ENCODE measurements at places on chromosomes 12 and 14. TPM values are rescaled to one million over a fixed set of nuclear protein-coding genes. Genes with fewer than 3 reads are reported as not detected.

LMNTD1 gene
- total RNA-seq = not detected

GRCh38 chr12:12784911-12785814 is at the start of gene APOLD1:
Gene APOLD1 (plus strand): TSS chr12:12785659. CDS start chr12:12785692, 33 bp downstream.
- DNase-seq = no peak

CLEC4D gene
- total RNA-seq = not detected

DNA sequence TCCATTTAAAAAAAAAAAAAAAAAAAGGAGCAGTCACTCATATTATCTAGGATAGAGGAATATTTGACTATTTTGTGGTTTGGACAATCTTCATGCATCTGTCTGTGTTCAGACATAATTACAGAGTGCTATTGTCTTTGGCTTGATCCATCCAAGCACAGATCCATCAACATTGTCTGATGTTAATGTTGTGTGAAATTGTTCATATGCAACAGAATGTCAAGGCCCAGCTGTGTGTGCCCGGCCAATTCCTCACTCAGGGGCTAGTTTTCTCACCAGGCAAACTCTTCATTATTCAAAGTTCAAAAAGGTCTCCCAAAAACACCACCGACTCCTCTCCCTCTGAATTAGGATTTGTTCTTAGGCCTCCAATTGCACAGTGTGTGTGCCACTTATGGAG is 324.9 kb upstream of the TMTC1 start:
- DNase-seq = no peak

TCL1A gene
- 3.0 TPM for total RNA-seq

DNA sequence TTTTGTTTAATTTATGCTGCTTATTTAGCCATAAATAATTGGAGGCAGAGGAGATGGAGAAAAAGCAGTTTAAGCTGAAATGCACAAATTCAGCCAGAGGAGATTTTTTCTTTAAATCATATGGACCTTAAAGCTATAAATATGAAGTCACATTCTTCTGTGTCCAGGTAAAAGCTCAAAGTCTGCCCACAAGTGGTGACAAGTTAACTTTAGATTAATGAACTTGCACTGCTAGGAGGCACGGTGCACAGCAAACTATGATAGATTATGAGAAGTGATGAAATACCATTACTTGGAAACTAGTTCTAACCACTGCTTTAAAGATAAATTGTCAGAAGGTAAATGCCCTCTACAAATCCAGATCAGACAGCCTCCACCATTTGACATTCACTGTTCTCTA is 69.0 kb downstream of the IFT81 start:
- DNase-seq = no peak

- no peak for DNase-seq
These were observed 330.0 kb downstream of the DIO2 start for GRCh38 chr14:79881299-79881698.

DNA sequence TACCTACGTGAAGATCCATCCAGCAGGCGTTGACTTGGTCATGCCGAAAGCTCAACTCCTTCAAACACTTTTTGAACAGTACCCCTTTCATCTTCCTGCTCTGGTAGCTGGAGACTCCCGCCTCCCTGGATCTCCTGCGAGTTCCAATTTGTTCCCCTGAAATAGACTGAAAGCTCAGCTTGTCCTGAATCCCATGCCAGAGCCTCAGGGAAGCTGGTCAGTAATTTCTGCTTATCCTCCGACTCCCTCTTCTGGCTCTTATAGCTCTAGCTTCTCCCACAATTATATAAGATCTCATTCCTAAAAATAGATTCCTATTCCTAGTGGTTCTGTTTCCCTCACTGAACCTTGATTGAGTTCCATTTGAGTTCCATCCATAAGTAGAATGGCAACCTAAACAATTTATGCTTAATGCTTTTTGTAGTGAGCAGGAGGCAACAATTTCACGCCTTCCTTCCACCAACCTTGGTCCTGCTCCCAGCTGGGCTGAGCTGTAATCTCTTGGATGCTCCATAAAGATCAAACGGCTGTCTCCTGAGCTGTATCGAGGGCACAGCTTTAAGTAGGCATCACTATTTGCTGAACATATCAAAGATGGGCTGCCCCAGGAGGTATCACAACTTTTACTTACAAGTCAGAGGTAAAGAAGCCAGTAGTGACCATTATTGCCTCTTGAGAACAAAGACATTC is 8.0 kb upstream of the TMEM132C start:
- no peak for DNase-seq

DNA sequence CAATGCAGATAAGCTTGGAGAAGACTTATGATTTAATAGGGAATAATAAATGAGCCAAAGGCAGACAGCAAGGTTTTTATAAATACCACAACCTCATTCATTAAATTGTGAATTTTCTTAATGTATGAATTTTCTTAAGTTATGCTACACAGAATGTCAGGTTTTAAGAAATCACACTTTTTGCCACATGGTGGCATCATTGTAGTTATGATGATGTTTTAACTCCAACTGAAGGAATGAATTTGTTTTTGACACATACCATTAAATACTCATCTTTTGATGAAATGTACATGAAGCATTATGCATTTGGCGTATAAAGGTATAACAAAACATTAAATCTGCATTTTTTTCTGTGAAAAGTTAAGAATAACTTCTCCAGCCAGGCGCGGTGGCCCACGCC is 524.1 kb upstream of the FBXO33 start:
- no peak for DNase-seq

KRT74 gene
- not detected for total RNA-seq

GPR137C gene
- 0.32 TPM for total RNA-seq

DNA sequence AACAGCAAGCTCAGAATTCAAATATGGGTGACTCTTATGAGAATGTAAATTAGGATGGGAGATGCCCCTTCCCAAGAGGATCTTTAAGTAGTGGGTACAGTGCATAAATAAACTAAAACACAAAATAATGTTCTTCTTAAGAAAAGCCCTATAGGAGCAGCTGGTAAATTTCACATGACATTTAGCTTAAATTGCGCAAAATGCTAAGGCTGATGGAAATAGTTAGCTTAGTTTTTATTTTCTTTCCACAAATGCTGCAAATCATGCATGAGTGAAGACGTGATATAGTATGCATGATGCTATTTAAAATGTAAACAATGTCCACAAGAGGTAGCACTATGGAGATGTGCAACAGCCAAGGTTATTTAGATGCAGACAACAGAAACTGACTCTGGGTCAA is 328.1 kb downstream of the ATP23 start:
- no peak for DNase-seq

- no peak for DNase-seq
These were observed 366 bp downstream of the LPCAT3 start for GRCh38 chr12:7017870-7018349.

CPM gene
- total RNA-seq = 8.0 TPM

RNASE3 gene
- not detected for total RNA-seq

PSME1 gene
- 476 TPM for total RNA-seq

DNA sequence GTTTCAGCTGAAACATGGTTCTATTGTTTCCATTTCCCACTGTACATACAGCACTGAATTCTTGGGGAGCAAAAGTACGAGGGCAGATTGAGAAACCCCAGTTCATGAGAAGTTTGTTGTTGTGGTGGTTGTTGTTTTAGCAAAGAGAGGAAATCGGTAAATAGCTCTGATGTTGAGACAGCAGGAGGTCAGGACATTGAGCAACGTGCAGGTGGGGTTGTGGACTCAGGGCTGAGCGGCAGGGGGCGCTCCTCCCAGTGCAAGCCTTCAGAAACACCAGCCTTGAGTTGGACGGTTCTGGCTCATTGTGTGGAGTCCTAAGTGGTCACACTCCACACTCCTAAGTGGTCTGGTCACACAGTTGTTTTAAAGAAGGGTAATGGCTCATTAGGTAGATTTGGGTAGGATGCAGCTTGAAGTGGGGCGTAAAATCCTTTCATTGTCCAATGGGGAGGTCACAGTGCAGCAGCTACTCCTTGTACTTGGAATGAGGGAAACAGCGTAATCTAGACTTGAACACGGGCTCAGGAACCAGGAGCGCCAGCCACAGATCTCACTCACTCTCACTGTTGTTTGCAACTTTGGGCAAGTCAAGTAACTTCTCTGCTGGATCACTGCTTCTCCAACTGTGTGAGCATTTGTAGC is 14.5 kb upstream of the PWP1 start:
- peak; percentile 33 for DNase-seq

DNA sequence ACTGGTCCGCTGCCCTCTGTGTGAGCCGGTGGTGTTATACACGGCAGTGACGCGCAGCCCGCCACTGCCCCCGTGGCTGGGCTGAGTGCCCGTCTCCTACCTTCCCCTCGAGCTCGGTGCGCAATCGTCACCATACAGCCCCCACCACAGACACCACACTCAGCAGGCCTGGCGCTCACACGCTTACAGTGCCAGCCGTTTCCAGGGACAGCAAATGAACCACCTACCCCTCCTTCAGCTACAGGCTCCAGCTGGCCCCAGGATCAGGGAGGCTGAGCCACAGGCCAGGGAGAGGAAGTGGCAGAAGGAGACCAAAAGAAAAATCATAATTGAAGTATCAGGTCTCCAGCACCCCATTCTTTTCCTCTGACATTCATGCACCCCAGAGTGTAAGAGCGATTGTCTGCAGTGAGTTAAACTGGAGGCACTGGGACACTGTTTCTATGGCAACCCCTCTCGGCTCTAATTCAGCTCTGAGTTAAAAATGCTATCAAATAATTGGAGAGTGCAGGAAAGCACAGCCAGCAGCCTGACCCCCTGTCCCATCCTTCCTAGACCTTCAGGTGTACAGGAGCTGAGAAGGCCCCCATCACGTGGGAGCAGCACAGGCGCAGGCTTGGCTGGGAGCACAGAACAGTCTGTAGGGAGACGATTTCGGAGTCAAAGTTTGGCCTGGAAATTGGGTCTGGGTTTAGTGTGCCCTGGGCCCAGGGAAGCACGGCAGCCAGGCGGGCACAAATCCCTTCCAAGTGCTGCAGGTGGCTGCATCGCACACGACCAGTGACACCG is 18.0 kb downstream of the LRTM2 start:
- no peak for DNase-seq

DNA sequence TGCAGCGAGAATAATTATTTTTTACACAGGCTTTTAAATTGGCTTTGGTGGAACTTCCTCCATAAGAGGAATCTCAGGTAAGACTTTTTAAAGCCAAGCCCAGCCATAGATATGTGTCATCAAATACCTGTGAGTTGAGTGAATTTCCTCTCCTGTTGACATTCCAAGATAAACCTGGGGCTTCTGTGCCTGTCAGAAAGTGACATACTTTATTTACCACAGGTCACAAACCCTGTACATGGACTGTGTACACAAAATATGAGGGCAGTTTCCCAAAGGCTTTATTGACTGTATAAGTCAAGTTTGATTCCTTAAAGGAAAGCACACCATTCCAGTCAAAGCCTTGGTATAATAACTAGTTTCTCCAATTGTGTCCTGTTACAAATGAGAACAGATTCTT is 25.9 kb upstream of the SRSF5 start:
- DNase-seq = no peak

- no peak for DNase-seq
These were observed 16.3 kb upstream of the MYO1H start for GRCh38 chr12:109331301-109331952.

LRRC23 gene
- 3.0 TPM for total RNA-seq

LTBP2 gene
- total RNA-seq = 0.10 TPM

DNA sequence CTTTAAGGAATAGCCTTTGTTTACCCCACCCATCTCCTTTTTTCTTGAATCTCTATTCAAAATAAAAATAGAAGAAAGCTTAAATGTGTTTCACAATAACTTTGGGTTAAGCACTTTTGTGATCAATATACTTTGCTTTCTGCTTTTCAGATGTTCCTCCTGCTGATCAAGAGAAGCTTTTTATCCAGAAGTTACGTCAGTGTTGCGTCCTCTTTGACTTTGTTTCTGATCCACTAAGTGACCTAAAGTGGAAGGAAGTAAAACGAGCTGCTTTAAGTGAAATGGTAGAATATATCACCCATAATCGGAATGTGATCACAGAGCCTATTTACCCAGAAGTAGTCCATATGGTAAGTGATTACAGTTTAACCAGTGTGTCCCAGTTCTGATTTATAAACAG is 95.0 kb downstream of the PPP2R5C start:
- no peak for DNase-seq

- DNase-seq = no peak
These were observed 213.3 kb upstream of the CLEC14A start for GRCh38 chr14:38469156-38469555.

TMEM119 gene
- 0.12 TPM for total RNA-seq

DNA sequence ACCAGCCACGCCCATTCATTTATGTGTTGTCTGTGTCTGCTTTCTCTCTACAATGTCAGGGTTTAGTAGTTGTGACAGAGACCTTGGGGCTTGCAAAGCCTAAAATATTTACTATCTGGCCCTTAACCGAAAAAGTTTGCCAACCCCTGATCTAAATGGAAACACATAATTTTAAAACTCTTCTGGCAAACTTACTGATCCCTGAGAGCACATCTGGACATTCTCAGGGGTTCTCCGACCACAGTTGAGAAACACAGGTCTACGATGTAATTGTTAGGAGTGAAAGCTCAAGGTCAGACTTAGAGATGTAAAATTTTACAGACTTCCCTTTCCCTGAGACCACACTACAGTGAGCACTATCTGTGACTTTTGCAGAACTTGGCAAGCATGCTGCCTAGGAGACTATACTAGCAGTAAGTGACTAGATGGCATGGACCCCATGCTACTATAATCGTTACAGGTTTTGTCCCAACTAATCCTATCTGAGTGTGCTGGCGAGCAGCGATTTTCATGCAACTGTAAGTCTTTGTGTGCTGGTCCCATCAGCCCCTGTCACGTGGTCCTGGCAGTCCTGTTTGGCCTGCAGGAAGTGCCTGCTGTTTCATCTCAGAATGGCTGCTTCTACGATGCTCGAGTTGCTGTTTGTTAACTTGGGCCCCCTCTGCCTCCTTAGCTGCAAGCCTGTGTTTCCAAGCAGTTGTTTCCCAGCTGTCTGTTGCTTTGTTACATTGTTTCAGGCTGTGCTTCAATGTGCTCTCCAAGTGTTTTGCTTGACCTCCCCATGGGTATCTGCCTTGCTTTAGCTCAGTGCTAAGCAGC is 21.6 kb downstream of the TMTC2 start:
- DNase-seq = no peak

GRCh38 chr14:73913256-73913655 is 26.6 kb downstream of the ZNF410 start:
- no peak for DNase-seq

- peak; percentile 39 for DNase-seq
These were observed 172.8 kb downstream of the ETV6 start for GRCh38 chr12:11822081-11822834.

HOXC9 gene
- not detected for total RNA-seq

TPPP2 gene
- not detected for total RNA-seq

- no peak for DNase-seq
These were observed 65.2 kb upstream of the CNOT2 start for GRCh38 chr12:70178038-70178437.

KRT2 gene
- total RNA-seq = not detected

TUBA1A gene
- total RNA-seq = 55.0 TPM

GRCh38 chr12:13941258-13942249 is 39.8 kb downstream of the GRIN2B start:
- DNase-seq = no peak
